SJSA1 (cell line): ENCODE measurements at places on chromosomes 7 and 10. TPM values are rescaled to one million over a fixed set of nuclear protein-coding genes. Genes with fewer than 3 reads are reported as not detected.

TAS2R41 gene
- not detected in 2 replicates for total RNA-seq

ABLIM1 gene
- total RNA-seq = 5.4 and 10.4 TPM in 2 replicates

LEP gene
- not detected in 2 replicates for total RNA-seq

UNCX gene
- not detected in 2 replicates for total RNA-seq

ABCC2 gene
- total RNA-seq = 0.47 and 1.3 TPM in 2 replicates

GRB10 gene
- total RNA-seq = 1.3 and 3.3 TPM in 2 replicates

DNA sequence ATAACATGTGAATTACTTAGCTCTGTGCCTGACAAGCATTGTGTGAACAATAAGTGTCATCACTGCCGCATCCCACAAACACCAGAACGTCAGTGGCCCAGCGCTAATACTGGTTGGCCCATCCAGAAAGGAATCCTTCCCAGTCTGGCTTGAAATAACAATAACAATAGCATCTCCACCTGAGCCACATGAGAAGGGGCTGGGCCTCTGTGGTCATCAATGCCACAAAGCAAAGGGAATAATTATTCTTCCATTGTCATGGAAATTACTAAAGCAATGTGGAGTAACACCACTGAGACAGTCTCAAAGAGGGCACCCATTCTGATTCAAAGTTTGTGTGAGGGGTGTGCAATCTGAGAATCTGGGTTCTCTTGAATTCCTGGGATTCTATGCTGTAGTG lies 105.7 kb upstream of the INHBA start:
- no peak for DNase-seq
- H3K27me3 ChIP-seq = 0 out of 2 replicates have a peak, but pooled peaks cover 2% of the 10 kb centered on the region
- H3K4me3 ChIP-seq = no peak overlapping the region
- H3K27ac ChIP-seq = no peak overlapping the region
- no peaks in the 10 kb centered on the region for H3K4me1 ChIP-seq
- H3K36me3 ChIP-seq = no peaks in the 10 kb centered on the region

GRCh38 chr10:32941357-32941756 lies 16.7 kb downstream of the ITGB1 start:
- H3K36me3 ChIP-seq = peaks cover 42% of the 10 kb centered on the region
- H3K27ac ChIP-seq = no peak overlapping the region
- no peaks in the 10 kb centered on the region for H3K27me3 ChIP-seq
- H3K4me3 ChIP-seq = no peak overlapping the region

DNA sequence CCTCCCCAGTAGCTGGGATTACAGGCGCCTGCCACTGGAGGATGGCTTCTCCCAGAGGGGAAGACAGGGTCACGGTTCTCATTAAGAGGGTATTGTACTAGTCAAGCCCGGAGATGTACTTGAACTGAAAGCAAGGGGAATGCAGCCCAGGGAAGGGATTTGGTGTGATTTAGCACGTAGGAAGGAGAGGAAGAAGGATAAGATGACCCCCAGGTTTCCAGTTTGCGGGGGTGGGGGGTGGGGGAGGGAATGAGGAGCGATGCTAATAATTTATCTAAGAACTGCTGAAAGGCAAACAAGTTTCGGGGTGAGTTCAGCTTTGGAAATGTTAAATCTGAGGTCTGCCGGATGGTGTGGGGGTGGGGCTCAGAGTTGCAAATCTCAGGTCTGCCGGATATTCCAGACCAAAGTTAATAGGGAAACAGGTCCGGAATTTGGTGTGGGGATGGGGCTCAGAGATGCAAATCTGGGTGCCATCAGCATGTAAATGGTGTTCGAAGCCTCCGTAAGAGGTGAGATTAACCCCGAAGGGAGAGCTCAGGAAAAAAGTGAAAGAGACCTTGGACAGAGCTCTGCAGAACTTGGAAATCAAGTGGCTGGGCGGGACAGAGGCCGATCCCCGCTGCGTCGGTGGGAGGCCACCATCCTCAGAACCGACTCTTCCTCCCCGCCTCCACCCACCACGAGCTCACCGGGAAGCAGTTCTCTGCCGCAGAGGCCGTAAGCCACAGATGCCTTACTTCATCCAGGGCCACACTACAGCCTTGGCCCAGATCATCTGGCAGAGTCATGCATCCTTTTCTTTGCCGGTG lies 1.6 kb upstream of the SEPHS1 start:
- peaks cover 15% of the 10 kb centered on the region for H3K36me3 ChIP-seq
- H3K4me3 ChIP-seq = peak overlapping the region; percentile 96
- H3K27me3 ChIP-seq = peaks cover 3% of the 10 kb centered on the region; the same call in 1 of the 2 replicates

GRCh38 chr7:142939226-142939910 lies at the start of gene LLCFC1:
LLCFC1 (plus strand) TSS chr7:142939484; CDS start chr7:142939622, 138 bp downstream.
- no peak within 1 kb of the TSS for H3K4me3 ChIP-seq

DNA sequence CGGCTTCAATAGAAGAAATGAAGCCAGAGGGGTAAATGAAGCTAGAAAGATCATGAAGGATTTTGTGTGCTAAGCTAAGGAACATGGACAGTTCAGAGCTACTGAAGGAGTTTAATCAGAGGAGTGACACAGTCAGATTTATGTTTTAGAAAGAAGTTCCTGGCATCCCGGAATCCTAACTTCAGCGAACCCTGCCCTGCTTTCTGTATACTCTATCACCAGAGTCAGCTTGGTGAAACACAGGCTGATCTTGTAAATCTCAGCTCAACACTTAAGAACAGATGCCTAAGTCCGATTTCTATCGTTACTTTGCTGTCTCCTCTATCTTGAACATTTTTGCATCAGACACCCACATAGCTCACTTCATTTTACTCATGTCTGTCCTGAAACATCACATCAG lies 9.1 kb downstream of the AHR start:
- no peaks in the 10 kb centered on the region for H3K27me3 ChIP-seq
- H3K4me1 ChIP-seq = peaks cover 29% of the 10 kb centered on the region
- H3K27ac ChIP-seq = no peak overlapping the region

DNA sequence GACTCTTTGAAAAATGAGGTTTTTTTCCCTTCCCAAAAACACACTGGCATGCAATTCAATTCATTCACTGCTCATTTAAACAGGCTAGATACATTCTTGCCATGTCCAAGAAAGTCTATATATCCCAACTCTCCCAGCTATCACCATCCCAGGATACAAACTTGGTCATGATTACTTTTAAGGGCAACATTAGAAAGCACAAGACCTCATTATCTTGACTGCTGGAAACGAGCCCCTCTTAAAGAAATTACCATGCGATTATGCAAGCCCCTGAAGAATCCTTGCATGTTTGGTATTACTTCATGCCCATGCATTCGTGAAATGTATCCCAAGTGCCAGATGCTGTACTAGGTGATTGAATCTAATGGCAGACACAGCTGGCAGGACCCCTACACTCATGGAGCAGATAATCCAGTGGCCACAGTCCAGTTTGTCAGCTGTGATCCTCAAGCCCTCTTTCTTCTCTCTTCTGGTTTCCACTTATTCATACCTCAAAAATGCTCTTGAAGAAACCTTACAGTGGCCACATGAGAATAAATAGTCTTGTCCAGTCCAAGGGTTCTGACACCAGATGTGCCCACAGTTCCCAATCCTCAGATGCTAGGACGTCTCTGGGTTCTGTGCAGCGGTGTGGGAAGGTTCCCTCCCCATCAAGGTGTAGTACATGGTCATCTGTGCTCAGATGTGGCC lies 103.7 kb upstream of the HABP2 start:
- no peak overlapping the region for H3K4me3 ChIP-seq
- H3K27me3 ChIP-seq = peaks cover 20% of the 10 kb centered on the region; the same call in 1 of the 2 replicates
- DNase-seq = no peak
- peaks cover under 1% of the 10 kb centered on the region for H3K4me1 ChIP-seq
- H3K27ac ChIP-seq = no peak overlapping the region

DNA sequence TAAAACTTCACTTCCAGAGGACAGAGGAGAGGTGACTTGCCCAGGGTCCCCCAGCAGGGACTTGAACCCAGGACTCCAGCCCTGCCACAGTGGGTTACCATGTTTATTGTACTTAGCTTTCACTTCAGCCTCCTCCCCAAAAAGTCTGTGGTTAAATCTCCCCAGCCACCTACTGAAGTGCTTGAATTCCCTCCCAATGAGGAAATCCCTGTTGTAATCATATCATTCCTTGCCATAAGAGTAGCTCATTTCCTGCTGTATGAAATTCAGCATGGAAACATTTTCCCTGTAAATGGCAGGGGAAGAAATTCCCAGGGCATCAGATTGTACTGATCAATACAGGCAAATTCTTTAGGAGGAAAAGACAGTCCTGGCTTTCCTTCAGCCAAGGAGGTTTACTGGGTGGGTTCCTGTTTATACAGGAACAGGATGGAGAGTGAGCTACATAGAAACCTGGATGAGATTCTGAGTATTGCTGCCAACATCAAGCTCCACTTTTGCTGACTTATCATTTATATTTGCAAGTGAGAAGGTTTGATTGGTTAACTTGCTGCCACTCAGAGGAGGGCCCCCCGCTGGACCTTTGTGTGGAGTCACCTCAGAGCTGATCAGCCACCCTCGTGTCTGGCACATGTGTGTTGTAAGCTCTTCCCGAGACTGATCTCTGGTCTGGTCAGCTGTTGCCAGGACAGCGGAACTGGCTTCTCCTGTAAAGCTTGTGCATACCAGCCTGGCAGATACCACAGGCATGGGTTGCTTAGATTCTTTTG lies 16.4 kb upstream of the PDZD8 start:
- no peak overlapping the region for H3K27ac ChIP-seq
- no peak for DNase-seq
- H3K4me3 ChIP-seq = no peak overlapping the region
- H3K4me1 ChIP-seq = no peaks in the 10 kb centered on the region
- no peaks in the 10 kb centered on the region for H3K36me3 ChIP-seq
- peaks cover 13% of the 10 kb centered on the region for H3K27me3 ChIP-seq

DNA sequence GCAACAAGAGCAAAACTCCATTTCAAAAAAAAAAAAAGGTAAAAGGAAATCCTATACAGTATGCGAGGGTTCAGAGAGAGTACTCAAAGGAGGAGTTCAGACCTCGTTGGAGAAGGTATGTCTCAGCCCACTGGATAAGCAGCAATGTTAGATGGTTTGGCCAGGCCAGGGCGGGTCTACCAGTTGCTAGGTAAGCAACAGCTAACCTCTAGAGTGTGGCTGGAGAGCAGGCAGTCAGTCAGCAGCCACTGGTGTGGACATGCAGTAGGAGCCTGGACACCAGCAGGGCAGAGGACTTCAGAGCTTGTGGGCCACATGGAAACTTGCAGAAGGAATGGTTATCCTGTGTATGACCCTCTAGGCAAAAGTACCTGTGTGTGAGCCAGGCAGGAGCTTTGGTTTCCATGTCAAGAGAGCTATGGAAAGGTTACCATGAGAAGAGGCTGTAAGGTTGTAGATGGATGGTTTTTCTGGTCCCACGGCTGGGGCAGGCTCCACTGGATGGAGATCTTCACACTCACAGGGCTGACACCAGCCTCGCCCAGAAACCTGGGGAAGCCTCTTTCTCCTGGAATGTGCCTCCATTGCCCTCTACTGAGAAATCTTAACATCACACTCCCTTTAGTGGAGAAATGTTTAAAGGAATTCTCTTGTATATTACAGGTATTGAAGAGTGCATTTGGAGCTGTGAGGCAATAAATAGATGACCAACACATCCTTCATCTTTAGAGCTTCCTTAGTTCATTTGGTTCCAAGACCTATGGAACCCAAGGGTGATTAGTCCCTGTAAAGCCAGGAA lies 63.6 kb downstream of the CCDC186 start:
- no peak overlapping the region for H3K27ac ChIP-seq
- H3K4me1 ChIP-seq = no peaks in the 10 kb centered on the region
- peak; percentile 18 for DNase-seq
- no peak overlapping the region for H3K4me3 ChIP-seq
- peaks cover 7% of the 10 kb centered on the region; the same call in 1 of the 2 replicates for H3K27me3 ChIP-seq

GRCh38 chr10:74072503-74072902 lies 74.6 kb downstream of the VCL start:
- peaks cover 88% of the 10 kb centered on the region for H3K36me3 ChIP-seq
- no peak for DNase-seq
- H3K27me3 ChIP-seq = no peaks in the 10 kb centered on the region
- H3K4me1 ChIP-seq = peaks cover 25% of the 10 kb centered on the region
- no peak overlapping the region for H3K27ac ChIP-seq

DNA sequence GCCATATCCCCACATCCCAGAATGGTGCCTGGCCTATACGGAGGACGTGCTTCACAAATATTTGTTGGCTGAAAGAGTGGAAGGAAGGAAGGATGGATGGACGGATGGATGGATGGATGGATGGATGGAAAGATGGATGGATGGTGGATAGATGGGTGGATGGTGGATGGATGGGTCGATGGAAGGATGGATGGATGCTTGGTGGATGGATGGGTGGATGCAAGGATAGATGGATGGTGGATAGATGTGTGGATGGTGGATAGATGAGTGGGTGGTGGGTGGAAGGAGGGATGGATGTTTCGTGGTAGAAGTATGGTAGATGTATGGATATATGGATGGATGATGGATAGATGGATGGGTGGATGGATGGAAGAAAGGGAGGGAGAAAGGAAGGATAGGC lies 10.8 kb downstream of the CHAT start:
- no peaks in the 10 kb centered on the region for H3K4me1 ChIP-seq
- H3K27ac ChIP-seq = no peak overlapping the region
- no peaks in the 10 kb centered on the region for H3K36me3 ChIP-seq
- peaks cover 6% of the 10 kb centered on the region; the same call in 1 of the 2 replicates for H3K27me3 ChIP-seq
- no peak for DNase-seq

- H3K4me3 ChIP-seq = no peak overlapping the region
- no peak overlapping the region for H3K27ac ChIP-seq
- no peaks in the 10 kb centered on the region for H3K36me3 ChIP-seq
- H3K27me3 ChIP-seq = no peaks in the 10 kb centered on the region; the same call in 1 of the 2 replicates
Measured at GRCh38 chr10:28181478-28182096, 121.3 kb downstream of the MPP7 start.

GRCh38 chr10:63683223-63683622 lies 162.0 kb downstream of the REEP3 start:
- H3K4me3 ChIP-seq = no peak overlapping the region
- no peaks in the 10 kb centered on the region for H3K27me3 ChIP-seq
- H3K36me3 ChIP-seq = no peaks in the 10 kb centered on the region
- H3K4me1 ChIP-seq = no peaks in the 10 kb centered on the region

GRCh38 chr7:99497766-99498545 lies 2.1 kb downstream of the ZNF394 start:
- peaks cover 12% of the 10 kb centered on the region for H3K4me1 ChIP-seq
- peaks cover 69% of the 10 kb centered on the region for H3K36me3 ChIP-seq
- no peak overlapping the region for H3K4me3 ChIP-seq

- no peaks in the 10 kb centered on the region for H3K4me1 ChIP-seq
- DNase-seq = no peak
- H3K4me3 ChIP-seq = no peak overlapping the region
- no peak overlapping the region for H3K27ac ChIP-seq
Measured at GRCh38 chr7:155543011-155543876, 3.1 kb downstream of the CNPY1 start.

- DNase-seq = no peak
- no peaks in the 10 kb centered on the region for H3K4me1 ChIP-seq
- no peak overlapping the region for H3K27ac ChIP-seq
- H3K36me3 ChIP-seq = no peaks in the 10 kb centered on the region
- H3K27me3 ChIP-seq = no peaks in the 10 kb centered on the region
Measured at GRCh38 chr7:158061026-158061630, 526.5 kb downstream of the PTPRN2 start.

DNA sequence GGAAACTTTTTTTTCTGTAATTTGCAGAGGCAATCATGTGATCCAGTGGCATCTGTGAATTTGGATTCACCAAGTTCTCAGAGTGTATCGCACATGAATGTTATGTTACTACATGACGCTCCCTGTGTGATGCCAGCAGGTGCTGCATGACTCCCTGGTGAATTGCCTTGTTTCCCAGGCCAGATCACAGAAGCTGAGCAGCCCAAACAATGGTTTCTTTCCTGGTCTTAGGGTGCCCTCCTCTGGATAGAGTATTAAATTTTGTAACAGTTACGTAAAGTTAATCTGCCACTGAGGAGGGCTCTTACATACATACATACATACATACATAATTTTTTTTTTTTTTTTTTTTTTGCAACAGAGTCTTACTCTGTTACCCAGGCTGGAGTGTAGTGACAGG lies 3.6 kb downstream of the ZSCAN21 start:
- no peak overlapping the region for H3K4me3 ChIP-seq
- DNase-seq = peak; percentile 74
- peaks cover 16% of the 10 kb centered on the region for H3K4me1 ChIP-seq
- peaks cover 36% of the 10 kb centered on the region for H3K36me3 ChIP-seq
- H3K27me3 ChIP-seq = no peaks in the 10 kb centered on the region
